ENCODE measurements at places on chromosomes 2 and 18.

GRCh38 chr2:40458271-40458794, 6.4 kb upstream of the SLC8A1 start:
- no peak for DNase-seq

DNA sequence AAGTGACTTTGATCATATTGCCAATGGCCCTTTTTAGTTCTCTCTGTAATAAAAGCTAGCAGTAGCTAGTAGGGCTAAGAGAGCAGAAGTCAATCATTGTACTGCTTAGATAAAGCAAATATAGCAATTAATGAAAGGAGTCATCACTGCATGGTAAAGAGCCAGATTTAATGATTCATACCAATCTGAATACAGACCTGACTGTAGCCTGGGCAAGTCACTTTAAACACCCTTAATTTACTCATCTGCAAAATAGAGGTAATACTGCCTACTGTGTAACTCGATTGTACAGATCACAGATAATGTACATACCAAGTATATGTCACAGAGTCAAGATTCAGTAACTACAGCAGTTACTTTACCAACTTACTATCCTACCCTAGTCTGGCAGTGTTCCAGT, 63.6 kb downstream of the ASXL2 start:
- DNase-seq = no peak

- no peak for DNase-seq
These were observed 123.1 kb downstream of the PRPF40A start for GRCh38 chr2:152594022-152594766.

DNA sequence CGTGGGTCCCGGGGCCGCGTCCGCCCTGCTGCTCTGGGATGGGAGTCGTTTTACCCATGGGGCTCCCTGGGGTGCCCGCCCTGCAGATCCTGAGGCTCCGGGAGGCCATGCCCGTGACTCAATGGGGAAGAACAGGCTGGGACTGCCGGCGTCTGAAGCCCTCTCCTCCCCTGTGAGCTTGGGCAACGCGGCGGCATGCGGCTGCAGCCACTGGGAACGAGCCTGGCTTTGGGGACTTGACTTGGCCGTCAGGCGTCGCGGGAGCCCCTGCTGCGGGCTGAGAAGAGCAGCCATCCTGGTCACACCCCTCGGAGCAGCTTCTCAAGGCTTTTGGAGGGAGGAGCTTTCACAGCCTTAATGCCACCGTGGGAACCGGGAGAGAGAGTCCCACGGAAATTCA, 126.9 kb upstream of the CTDP1 start:
- no peak for DNase-seq

DNA sequence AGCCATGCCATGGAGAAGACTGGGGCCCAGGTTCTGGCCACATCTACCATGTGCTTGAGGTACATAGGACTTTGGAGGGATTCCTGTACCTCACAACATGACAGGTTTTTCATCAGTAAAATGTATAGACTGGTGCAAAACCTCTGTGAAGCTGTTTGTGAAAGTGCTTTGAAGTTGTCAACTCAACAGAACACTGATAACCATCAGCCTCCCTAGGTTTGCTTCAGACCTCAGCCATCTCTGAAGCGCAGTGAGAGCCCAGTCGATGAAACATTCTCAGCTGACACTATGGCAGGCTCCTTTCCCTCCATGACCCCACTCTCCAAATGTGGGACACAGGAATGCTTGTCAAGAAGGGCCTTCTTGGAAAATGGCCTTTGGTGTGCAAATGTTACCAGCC, 38.6 kb downstream of the STK25 start:
- DNase-seq = no peak

GRCh38 chr2:199364153-199364552, 93.6 kb downstream of the SATB2 start:
- no peak for DNase-seq

GRCh38 chr2:181697571-181697970, 17.3 kb upstream of the NEUROD1 start:
- DNase-seq = no peak

GRCh38 chr2:89829828-89830227, 1138.4 kb downstream of the RPIA start:
- no peak for DNase-seq

GRCh38 chr2:30046979-30047378, 99.8 kb upstream of the YPEL5 start:
- DNase-seq = no peak

DNA sequence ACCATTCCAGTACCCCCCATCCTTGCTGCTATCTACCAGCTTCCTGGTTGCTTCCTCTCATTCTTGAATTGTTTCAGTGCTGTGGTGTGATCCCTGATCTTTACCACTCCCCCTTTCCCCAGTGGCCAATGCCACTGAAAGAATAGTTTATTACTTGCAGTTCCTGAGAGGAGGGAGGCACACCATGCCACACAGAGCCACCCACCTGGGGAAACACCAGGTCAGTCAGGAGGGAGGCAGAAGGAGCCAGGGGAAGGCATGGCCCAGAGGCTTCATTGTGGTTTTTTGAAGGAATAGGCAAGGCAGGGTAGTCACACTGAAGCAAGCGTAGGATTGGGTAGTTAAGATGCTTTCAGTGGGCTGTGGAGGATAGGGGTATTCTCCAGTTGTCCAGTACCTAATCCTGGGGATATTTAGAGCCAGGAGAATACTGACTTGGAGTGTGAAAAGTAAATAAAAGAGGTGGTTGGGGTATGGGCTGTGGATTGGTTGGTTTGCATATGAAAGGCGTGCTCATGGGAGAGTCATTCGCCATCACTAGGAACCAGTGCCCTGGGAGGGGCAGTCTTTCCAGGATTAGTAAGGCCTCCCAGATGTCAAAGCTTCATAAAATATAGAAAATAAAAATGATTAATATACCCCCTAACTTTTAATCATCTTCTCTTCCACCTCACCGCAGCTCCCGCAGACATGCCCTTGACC, 6.7 kb upstream of the TMEM177 start:
- DNase-seq = no peak

DNA sequence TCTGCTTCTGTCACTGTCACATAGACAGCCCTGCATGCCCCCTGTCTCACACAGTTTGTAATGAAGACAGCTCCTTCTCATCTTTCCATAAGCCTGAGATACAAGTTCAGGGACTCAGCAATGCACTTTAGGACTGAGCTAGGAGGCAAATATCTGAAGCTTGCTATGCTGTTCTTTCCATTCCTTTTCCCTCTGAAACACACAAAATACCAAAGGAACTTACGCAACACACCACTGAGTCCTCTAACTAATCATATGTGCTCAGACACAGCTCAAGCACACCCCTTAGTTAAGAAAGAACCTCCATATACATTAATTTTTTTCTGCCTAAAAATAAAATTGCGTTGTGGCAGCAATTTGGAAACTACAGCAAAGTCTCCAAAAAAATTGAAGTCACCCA, 17.9 kb downstream of the SERPINB8 start:
- no peak for DNase-seq

DNA sequence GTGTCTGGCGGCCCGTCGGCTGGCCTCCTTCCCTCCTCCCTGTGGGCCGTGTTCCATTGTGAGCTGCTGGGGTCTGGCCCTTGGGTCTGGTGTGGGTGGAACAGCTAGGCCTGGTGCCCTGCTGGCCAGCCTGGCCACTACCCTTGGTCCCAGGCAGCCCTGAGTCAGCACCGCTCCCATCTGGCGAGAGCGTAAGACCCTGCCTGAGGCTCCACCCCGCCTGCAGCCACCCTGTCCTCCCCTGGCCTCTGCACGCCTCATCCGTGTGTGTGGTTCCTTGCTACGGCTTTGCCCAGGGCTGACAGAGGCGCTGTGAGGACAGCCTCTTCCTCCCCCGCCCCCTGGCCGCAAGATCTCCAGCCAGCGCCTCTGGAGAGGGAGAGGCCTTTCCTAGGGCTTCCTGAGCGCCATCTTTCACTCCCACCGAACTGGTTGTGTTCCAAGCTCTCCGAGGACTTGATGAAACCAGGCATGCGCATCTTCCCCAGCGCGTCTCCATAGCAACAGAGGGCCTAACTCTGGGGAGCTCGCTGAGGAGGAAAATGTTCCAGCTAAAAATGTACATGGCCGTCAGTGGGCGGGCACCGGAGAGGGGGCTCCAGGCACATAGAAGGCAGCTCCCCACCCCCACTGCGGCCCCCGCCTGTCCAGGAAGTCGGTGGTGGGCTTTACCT, 83.0 kb downstream of the STPG4 start:
- DNase-seq = no peak

DNA sequence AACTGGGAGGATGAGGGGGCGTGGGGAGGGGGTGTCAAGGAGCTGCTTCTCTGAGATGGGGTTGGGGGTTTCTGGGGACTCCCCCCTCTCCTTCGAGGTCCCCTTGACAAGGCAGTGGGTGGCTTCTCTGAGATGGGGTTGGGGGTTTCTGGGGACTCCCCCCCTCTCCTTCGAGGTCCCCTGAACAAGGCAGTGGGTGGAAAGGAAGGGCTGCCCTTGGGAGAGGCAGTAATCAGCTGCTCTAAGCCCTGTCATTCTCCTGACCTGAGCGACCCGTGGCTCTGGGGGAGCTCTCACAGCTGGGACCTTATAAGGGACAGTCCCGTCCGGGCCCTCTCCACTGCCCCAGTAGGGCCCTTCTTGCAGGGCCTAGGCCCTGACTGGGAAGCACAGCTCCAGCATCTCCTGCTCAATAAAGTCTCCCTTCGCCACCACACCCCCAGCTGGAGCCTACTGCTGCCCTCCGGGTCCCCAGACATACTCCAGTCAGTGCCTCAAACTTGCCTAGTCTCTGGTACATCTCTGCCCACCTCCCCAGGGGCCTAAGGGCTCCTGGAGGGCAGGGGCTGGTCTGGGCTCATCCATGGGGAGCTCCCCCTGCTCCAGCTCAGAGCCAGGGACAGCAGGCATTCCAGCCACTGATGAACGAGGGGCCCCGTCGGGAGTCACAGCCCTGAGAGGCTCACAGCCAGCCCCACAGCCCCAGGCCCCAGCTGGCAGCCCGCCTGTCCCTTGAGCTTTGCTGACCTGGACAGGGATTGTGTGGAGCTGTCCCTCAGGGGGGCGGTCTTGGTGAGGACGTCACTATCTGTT, 2.8 kb downstream of the GAREM2 start:
- DNase-seq = no peak

DNA sequence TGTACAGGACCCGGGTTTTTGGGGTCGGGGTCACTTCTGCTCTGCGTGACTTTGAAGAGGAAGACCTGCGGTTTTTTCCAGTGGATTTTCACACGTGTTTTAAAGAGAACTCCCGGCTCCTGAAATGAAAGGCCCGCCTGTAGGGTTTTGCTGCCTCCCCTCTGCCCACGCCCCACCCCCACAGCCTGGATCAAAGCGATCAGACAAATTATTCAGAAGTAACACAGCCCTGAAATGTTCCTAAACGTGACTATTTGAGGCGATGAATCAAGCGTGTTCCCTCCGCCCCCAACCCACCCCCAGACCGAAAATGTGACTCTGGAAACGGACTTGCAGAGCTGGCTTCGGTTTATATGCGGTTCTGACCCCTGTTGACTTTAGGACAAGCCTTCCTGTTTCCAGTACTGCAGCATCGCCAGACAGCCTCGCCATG, 28.7 kb upstream of the SMIM21 start:
- no peak for DNase-seq

- no peak for DNase-seq
These were observed 687.8 kb downstream of the SLC4A3 start for GRCh38 chr2:220315098-220315823.

DNA sequence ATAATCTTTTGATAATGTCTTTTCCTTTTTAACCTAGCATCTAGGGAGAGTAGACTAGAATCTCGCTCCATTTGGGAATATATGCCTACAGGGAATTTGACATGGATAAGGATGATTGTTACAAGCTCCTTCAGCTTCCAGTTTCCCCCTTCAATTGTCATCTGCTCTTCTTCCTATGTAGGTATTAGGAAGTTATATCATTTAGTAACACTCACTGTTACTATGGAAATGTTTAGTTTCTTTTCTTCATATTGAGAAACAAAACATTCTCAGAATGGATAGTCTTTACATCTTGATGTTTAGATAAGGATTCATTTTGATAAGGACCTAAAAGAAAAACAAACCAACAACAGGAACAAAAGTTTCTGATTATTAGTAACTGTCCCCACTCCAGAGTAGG, 127.6 kb downstream of the PHLPP1 start:
- DNase-seq = no peak

- no peak for DNase-seq
These were observed 167.3 kb upstream of the SKOR2 start for GRCh38 chr18:47418746-47419145.

- no peak for DNase-seq
These were observed 615.7 kb downstream of the EPHA4 start for GRCh38 chr2:220956429-220956828.

- no peak for DNase-seq
These were observed 27.4 kb downstream of the EVX2 start for GRCh38 chr2:176056406-176056805.

DNA sequence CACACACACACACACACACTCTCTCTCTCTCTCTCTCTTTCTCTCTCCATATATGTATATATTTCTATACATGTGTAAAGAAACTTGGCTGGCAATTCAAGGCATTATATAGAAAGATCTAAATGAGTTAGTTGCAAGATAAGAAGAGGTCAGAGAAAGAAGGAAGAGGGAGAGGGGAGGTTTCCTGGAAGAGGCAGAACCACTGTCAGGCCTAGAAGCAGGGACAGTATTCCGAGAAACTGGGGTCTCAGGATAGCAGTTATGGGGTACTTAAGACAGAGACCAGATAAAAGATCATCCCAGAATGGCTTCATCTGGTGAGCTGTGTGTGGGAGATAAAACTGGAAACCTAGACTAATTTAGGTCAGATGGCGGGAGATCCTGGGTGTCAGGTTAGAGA, 180.8 kb downstream of the CAMKMT start:
- DNase-seq = no peak

DNA sequence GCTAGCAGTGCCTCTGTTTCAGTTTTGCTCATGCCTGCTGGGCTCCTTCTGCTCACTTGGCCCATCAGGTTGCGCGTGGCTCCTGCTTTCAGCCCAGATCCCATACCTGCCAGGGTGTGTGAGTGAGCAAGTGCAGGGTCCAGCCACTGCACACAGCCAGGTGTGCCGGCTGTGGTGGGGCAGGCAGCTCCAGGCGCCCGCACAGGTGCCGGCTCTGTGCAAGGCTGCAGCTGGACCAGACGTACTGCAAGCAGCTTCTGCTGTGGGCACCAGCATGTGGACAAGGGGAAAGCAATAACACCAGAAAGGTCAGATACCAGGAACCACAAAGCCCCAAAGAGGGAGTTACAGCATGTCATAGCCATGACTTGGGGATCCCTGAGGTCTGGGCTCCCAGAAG, 5.6 kb upstream of the PCARE start:
- no peak for DNase-seq

- DNase-seq = no peak
These were observed 79.6 kb downstream of the MBP start for GRCh38 chr18:77052983-77053309.

- no peak for DNase-seq
These were observed 67.4 kb upstream of the HS6ST1 start for GRCh38 chr2:128386066-128386465.

Measured in activated naive CD4-positive, alpha-beta T cell (primary cell).